Stomach (tissue), 19 donors: ENCODE measurements at places on chromosomes 5 and 9. TPM values are rescaled to one million over a fixed set of nuclear protein-coding genes. Genes with fewer than 3 reads are reported as not detected.

TMC1 gene
- total RNA-seq: 0.73 TPM

- H3K4me3 ChIP-seq: peak overlapping the region; percentile 93
- H3K4me1 ChIP-seq: peaks cover 32% of the 10 kb centered on the region
- no peaks in the 10 kb centered on the region for H3K27me3 ChIP-seq
- DNase-seq: no peak
- no peaks in the 10 kb centered on the region for H3K36me3 ChIP-seq
- H3K27ac ChIP-seq: peak overlapping the region; percentile 100
Measured at GRCh38 chr9:33818847-33819500, 2.0 kb downstream of the UBE2R2 start.

DNA sequence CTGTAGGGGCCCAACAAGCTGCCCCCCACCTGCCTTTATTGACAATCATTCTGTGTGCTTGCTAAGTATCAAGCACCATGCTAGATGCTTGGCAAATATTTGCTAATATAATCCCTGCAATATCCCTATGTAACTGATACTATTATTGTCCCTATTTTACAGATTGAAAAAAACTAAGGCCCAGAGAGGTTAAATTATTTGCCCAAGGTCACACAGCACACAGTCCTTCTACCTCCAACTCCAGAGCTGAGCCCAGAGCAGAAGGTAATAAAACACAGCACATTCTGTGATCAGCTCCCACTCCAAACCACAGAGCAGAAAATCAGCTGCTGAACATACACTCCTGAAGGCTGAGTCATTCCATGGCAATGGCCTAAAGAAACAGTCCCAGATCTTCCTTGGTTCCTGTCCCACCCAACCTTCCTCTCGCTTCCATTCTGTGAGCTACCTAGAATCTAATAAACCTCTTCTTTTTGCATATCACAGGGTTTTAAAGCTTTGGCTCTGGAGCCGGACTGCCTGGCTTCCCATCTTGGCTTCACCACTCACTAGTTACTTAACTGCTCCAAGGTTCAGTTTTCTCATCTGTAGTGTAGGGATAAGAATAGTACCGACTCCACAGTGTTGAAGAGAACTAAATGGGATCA lies 66.7 kb upstream of the ADRA1B start:
- H3K27me3 ChIP-seq: no peaks in the 10 kb centered on the region
- H3K4me3 ChIP-seq: no peak overlapping the region
- H3K36me3 ChIP-seq: no peaks in the 10 kb centered on the region
- no peak for DNase-seq
- no peaks in the 10 kb centered on the region for H3K4me1 ChIP-seq

- DNase-seq: peak; percentile 69
- peak overlapping the region; percentile 9 for H3K27ac ChIP-seq
- peaks cover 63% of the 10 kb centered on the region for H3K4me1 ChIP-seq
- no peaks in the 10 kb centered on the region for H3K36me3 ChIP-seq
- H3K27me3 ChIP-seq: peaks cover 97% of the 10 kb centered on the region
Measured at GRCh38 chr9:93950619-93951601, 4.2 kb downstream of the BARX1 start.

PCDHB16 gene
- total RNA-seq: 1.7 TPM

DNA sequence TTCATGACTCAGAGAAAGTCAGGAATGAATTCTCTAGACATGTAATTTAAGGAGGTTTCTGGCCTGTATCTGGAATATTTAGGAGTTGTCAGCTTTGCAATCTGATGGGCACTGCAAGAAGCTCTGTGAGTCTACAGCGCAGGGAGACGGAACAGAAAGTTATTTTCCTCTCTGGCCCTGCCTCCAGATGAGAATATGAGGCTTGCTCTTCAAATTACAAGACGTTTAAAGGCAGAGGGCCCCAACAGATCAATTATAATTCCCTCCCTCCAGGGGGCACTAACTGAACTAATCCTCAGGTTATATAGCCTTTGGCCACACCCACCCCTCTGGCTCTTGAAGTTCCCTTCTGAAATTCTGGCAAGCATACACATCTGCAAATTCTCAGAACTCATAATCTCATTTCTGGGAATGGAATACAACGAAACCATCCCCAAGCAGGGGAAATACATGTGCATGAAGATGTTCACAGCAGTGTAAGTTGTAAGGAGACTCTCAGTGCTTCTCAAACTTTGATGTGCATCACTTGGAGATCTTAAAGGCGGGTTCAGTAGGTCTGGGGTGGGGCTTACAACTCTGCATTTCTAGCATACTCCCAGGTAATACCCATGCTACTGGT lies 307.6 kb downstream of the CWC27 start:
- H3K4me1 ChIP-seq: peaks cover 12% of the 10 kb centered on the region
- no peak overlapping the region for H3K4me3 ChIP-seq
- DNase-seq: no peak
- H3K36me3 ChIP-seq: no peaks in the 10 kb centered on the region
- H3K27me3 ChIP-seq: no peaks in the 10 kb centered on the region

- H3K27me3 ChIP-seq: no peaks in the 10 kb centered on the region
- H3K36me3 ChIP-seq: no peaks in the 10 kb centered on the region
- H3K27ac ChIP-seq: no peak overlapping the region
- H3K4me3 ChIP-seq: no peak overlapping the region
- DNase-seq: no peak
- no peaks in the 10 kb centered on the region for H3K4me1 ChIP-seq
Measured at GRCh38 chr9:6096821-6097220, 81.4 kb upstream of the RANBP6 start.

GRCh38 chr9:124511891-124512805 lies 4.9 kb upstream of the NR5A1 start:
- no peaks in the 10 kb centered on the region for H3K27me3 ChIP-seq
- H3K27ac ChIP-seq: no peak overlapping the region
- H3K4me3 ChIP-seq: no peak overlapping the region
- no peak for DNase-seq
- peaks cover 12% of the 10 kb centered on the region for H3K4me1 ChIP-seq
- no peaks in the 10 kb centered on the region for H3K36me3 ChIP-seq

GRCh38 chr9:36935768-36936497 lies 98.1 kb downstream of the PAX5 start:
- peaks cover 25% of the 10 kb centered on the region for H3K27me3 ChIP-seq
- no peak overlapping the region for H3K27ac ChIP-seq
- H3K4me3 ChIP-seq: no peak overlapping the region
- no peaks in the 10 kb centered on the region for H3K4me1 ChIP-seq
- H3K36me3 ChIP-seq: no peaks in the 10 kb centered on the region
- no peak for DNase-seq

TCF7 gene
- total RNA-seq: 9.9 TPM

GRCh38 chr5:167472566-167473108 lies 818.8 kb upstream of the WWC1 start:
- no peak overlapping the region for H3K27ac ChIP-seq
- no peaks in the 10 kb centered on the region for H3K27me3 ChIP-seq
- peak; percentile 53 for DNase-seq
- H3K4me3 ChIP-seq: no peak overlapping the region

- no peaks in the 10 kb centered on the region for H3K36me3 ChIP-seq
- no peaks in the 10 kb centered on the region for H3K27me3 ChIP-seq
- no peak for DNase-seq
- H3K27ac ChIP-seq: no peak overlapping the region
Measured at GRCh38 chr9:23123048-23123632, 676.5 kb downstream of the DMRTA1 start.

DNA sequence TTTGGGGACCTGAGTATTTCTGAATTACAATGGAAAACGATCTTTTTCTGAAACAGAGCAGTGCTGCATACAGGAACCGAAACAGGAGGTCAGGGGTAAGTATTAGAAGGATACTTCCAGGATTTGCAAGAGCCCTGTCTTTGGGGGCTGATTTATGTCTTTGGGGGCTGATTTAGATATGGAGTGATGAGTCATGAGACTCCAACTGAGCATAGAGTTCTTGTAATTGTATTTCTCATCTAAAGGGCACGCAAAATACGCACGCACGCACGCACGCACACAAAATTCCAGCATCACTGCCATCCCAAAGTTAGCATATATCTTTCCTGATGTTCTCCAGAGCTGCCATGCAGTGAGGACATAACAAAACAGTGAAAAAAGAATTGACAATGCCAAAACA lies 414.8 kb upstream of the CCNH start:
- H3K4me1 ChIP-seq: no peaks in the 10 kb centered on the region
- no peak for DNase-seq
- no peaks in the 10 kb centered on the region for H3K36me3 ChIP-seq
- H3K4me3 ChIP-seq: no peak overlapping the region
- H3K27ac ChIP-seq: no peak overlapping the region

DNA sequence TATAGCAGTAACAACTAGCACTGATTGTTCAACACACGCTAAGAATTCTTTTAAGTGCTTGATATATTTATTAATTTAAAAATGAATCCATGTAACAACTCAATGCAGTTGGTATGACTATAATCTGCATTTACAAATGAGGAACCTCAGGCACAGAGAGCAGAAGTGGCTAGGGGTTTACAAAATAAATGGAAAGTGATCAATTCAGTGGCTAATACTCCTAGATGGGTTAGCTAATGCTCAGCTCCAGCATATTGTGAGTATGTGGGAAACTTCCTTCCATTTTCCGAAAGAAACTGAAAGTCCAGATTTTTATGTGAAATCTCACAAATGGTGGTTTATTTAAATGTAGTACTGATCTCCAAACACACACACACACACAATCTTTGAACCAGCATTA lies 128.0 kb downstream of the RFX3 start:
- peaks cover 11% of the 10 kb centered on the region for H3K36me3 ChIP-seq
- H3K4me1 ChIP-seq: peaks cover 12% of the 10 kb centered on the region
- H3K27me3 ChIP-seq: no peaks in the 10 kb centered on the region
- DNase-seq: no peak
- H3K27ac ChIP-seq: no peak overlapping the region
- H3K4me3 ChIP-seq: no peak overlapping the region

EPB41L4A gene
- total RNA-seq: 77.6 TPM

- no peaks in the 10 kb centered on the region for H3K36me3 ChIP-seq
- H3K27me3 ChIP-seq: no peaks in the 10 kb centered on the region
- no peak overlapping the region for H3K4me3 ChIP-seq
- no peaks in the 10 kb centered on the region for H3K4me1 ChIP-seq
Measured at GRCh38 chr5:149133795-149134777, 7.2 kb upstream of the ABLIM3 start.

DNA sequence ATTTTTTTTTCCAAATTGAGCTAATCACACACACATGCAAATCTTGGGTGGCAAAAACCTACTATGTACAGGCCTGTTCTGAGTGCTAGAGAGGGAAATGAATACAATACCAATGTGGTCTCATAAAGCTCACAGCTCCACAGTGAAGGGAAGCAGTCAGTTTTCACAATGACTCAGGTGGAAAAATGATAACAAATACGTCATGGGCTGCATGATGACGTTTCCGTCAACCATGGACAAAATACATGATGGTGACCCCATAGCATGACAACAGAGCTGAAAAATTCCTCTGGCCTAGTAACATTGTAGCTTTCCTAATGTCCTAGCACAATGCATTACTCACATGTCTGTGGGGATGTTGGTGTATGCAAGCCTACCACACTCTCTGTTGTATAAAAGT lies 252.5 kb downstream of the TRIM32 start:
- H3K36me3 ChIP-seq: no peaks in the 10 kb centered on the region
- no peak overlapping the region for H3K4me3 ChIP-seq
- no peak overlapping the region for H3K27ac ChIP-seq
- no peak for DNase-seq
- H3K27me3 ChIP-seq: no peaks in the 10 kb centered on the region

GRCh38 chr5:17135050-17135449 lies 82.4 kb upstream of the BASP1 start:
- no peak overlapping the region for H3K4me3 ChIP-seq
- DNase-seq: no peak
- no peaks in the 10 kb centered on the region for H3K4me1 ChIP-seq
- no peaks in the 10 kb centered on the region for H3K36me3 ChIP-seq
- no peak overlapping the region for H3K27ac ChIP-seq
- H3K27me3 ChIP-seq: no peaks in the 10 kb centered on the region

GRCh38 chr9:125888211-125888610 lies 141.0 kb downstream of the PBX3 start:
- no peak overlapping the region for H3K4me3 ChIP-seq
- H3K27ac ChIP-seq: peak overlapping the region; percentile 12
- H3K4me1 ChIP-seq: peaks cover 3% of the 10 kb centered on the region
- no peaks in the 10 kb centered on the region for H3K27me3 ChIP-seq
- no peaks in the 10 kb centered on the region for H3K36me3 ChIP-seq

RIGI gene
- total RNA-seq: 3.1 TPM

BHMT gene
- total RNA-seq: not detected

DNA sequence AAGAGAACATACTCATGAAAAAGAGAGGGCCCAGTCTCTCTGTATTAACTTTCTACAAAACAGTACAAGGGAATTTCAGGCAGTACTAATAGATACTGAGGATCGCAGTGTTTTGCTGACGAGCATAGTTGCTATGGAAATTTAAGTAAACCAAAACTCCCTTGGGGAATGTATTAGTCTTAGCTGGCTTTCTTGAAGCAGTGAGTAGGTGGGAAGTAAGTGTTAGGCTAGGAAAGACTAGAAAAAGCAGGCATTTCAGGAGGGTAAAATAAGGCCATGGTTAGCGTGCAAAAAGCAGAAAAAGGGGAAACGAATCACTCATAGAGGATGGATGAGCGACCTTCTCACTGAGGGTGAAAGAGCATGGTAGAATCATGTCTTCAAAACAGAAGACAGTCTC lies 84.3 kb upstream of the ACTBL2 start:
- no peaks in the 10 kb centered on the region for H3K36me3 ChIP-seq
- H3K27me3 ChIP-seq: no peaks in the 10 kb centered on the region
- no peak overlapping the region for H3K4me3 ChIP-seq
- no peak for DNase-seq
- no peaks in the 10 kb centered on the region for H3K4me1 ChIP-seq
- no peak overlapping the region for H3K27ac ChIP-seq

DNA sequence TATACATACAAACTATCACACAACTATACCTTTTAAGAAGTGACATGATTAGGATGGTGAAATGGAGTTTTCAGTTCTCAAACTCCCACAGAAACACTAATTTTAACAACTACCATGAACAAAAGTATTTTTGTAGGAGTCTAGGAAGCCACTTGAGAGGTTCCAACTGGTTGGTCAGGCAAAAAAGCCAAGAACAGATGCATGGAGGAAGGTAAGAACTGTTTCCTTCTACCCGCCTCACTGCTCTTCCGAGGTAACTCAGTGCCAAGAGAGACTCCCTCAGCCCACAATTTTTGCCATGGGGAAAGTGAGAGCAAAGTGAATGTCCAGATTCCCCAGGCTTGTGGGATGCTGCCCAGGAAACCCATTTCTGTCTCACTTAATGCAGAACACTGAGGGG lies 15.7 kb downstream of the BTNL8 start:
- no peak overlapping the region for H3K4me3 ChIP-seq
- H3K27ac ChIP-seq: no peak overlapping the region
- H3K4me1 ChIP-seq: peaks cover 7% of the 10 kb centered on the region
- no peaks in the 10 kb centered on the region for H3K27me3 ChIP-seq

GRCh38 chr9:8384091-8384490 lies 584.5 kb upstream of the DMAC1 start:
- H3K36me3 ChIP-seq: no peaks in the 10 kb centered on the region
- no peaks in the 10 kb centered on the region for H3K27me3 ChIP-seq
- no peak overlapping the region for H3K4me3 ChIP-seq
- no peak for DNase-seq

MAMDC2 gene
- total RNA-seq: 7.2 TPM
